Activated CD4-positive, alpha-beta memory T cell treated with anti-CD3 and anti-CD28 coated beads, Interleukin-2, amount 10 ng/mL, durations not matched to agents 7 days and 5 days (primary cell): ENCODE measurements at places on chromosomes 5 and 9.

- no peak for DNase-seq
Measured at GRCh38 chr5:56585461-56585860, 229.9 kb upstream of the MAP3K1 start.

- DNase-seq = no peak
Measured at GRCh38 chr5:31581498-31582099, 49.5 kb downstream of the C5orf22 start.

- no peak for DNase-seq
Measured at GRCh38 chr9:107639426-107639825, 149.9 kb upstream of the KLF4 start.

DNA sequence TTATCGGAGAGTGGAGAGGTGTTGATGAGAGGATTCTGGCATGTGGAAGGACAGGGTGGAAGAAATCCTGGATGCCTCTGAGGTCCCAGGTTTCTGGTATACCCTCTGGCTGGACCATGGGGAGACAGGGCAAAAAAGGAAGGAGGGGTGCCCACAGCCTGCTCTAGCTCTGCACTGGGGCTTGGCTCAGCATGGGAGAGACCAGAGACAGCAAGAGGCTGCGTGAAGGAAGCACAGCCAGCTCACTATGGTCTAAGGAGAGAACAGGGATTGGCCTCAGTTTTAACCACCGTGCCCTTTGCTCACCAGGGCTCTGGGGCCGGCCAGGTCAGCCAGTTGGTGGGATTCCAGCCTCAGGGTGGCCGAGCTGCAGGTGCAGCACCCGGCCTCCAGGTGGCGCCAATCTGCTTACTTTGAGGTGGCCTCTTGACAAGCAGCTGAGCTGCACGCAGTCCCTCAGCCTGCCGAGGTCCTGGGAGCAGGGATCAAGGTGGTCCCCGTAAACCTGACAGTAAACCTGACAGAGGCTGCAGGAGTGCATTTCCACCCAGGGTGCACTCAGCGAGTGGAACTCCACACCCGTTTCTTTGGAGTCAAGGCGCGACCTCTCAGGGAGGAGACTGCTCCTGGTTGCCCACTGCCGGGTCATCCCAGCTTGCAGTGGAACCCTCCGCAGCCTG, 25.0 kb upstream of the SPTLC1 start:
- DNase-seq = peak; percentile 73

DNA sequence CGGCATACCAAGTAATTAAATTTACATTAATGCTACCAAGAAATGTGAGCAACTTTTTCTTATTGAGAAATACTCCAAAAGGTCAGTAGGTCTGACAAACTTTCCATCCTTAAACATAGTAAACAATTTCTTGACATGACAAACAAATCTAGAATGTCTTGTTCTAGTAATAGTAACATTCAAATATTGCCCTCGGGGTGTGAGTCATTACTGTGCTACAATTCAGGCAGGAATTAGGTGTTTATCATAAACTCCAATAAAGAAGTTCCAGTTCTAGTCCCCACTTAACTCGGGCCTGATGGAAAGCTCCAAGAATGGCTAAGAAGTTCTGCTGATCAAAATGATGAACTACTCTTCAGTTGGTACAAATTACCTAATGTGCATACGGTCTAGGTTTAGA, 235.6 kb upstream of the TUSC1 start:
- DNase-seq = no peak
